ENCODE measurements at places on chromosomes 3 and 15.

- no peak for DNase-seq
Observed at GRCh38 chr15:71042356-71042922, 72.8 kb upstream of the THSD4 start.

DNA sequence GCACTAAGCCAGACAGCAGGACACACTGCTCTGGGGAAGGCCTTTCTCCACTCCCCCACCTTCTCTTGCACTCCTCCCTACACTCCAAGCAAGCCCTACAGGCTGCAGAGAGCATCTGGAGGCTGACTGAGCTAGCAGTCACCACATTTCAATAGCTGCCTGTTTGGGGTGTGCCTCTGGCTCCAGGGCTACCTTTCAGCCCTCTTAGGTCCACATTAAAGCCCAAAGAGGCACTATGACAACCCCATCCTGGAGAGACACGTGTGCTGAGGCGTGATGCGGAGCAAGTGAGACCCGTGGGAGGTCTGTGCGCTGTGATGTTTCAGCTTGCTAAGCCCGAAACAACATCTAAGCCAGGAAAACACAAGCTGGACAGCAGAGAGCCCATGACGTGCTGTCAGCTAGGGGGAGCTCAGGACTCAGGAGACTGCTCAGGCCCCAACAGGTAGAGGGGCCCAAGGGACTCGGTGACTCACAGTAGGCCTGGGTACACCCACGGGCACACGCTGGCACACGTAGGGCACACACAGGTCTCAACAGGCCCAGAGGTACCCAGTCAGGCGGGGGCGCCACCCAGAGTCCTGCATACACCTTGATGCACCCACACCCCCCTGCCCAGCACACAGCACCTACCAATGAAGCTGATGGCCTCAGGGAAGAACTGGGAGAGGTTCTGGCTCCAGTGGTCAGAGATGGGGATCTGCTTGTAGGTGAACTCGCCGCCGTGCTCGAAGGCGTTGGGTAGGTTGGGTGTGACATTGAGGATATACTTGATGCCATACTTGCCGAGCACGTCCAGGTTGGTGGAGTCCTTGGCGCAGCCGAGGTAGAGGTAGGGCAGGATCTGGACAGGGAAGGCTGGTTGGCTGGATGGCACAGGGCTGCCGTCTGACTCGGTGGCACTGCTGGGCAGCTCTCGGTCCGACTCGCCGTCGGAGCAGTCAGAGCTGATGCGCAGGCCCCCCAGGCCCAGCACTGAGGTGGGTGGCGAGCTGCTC lies 2.8 kb downstream of the DUSP7 start:
- DNase-seq = no peak

DNA sequence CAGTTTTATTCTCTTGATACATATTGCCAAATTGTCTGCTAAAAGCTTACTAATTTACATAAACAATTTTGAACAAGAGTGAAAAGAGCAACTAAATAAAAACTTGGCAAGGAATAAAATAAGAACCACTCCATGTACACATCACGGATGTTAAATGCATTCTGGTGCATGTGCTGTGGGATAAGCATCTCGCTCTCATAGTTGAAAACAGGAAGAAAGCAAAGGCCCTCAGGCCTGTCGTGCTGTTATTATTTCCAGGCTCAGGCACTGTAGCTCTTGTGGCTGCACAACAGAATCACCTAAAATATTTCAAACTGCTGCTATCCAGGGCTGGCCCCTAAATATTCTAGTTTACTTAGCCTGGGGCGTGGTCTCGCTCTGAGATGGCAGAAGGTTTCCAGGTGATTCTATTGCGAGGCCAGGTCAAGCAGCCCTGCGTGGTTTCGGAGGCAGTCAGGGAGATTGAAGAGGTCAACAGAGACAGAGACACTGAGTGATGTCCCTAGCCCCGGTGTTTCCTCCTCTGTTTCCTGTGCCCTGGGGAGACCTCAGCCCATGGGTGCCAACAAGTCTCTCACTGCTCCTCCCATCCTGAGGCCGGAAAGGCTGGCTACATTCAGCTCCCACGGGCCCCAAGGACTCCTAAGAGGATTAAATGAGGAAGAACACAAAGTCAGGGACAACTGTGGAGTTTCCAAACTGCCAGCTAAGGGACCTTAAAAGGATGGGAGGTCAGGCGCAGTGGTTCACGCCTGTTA lies 18.2 kb upstream of the PDIA5 start:
- no peak for DNase-seq

- no peak for DNase-seq
Observed at GRCh38 chr15:81030301-81030750, 29.6 kb downstream of the TLNRD1 start.

DNA sequence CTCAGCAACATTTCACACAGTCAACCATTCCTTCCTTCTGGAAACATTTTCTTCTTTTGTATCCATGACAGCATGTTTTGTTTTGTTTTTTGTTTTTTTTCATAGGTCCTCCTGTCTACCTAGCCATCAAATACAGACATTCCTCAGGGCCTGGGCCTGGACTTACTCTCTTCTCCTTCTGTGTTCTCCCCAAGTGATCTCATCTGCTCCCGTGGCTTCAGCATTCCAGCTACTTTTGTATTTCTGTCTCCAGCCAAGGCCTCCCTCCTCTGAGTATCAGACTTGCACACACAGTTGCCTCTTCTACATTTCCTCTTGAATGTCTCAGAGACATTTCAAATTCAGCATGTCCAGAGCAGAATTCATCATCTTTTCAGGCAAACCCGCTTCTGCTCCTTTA lies 82.4 kb downstream of the HCN4 start:
- DNase-seq = no peak

DNA sequence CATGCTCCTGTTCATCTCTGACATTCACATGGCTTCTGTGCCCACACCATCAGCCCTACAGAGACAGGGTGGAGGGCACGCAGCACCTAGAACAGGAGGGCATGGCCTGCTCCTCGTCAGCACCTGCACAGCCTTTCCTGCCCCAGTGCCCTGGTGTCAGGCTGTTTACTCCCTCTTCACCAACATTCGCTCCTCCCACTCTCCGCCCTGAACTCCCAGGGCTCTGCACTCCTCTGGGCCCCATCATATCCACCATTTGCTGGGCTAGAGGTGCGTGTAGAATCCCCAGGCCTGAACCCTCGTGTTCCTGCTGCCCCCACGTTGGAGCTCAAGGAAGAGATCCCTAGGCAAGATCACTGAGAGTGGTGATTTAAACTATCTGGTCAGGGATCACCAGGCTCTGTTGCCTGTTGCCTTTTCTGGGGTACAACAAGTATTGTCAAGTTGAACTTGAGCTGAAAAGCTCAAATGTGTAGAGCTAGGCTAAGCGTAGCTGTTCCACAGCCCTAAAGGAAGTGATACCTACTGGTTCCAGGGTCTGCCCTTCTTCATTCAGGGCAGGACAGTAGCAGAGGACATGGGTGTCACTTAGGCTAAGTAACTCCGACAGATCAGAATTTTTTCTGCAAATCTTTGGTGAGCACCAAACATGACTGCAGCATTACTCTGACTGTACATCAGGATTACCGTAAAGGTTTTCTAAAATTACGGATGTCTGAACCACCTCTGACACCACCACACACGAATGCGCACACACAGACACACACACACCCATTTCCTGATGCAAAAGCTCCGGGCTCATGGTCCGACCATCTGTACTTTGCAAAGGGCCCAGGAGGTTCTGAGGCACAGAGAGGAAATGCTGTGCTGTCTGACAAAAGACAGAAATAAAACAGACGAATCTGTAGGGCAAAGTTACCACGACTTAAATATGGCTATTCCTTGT lies 43.7 kb upstream of the GNB5 start:
- DNase-seq = no peak

GRCh38 chr3:119305286-119305685 lies 11.1 kb downstream of the ARHGAP31 start:
- no peak for DNase-seq

DNA sequence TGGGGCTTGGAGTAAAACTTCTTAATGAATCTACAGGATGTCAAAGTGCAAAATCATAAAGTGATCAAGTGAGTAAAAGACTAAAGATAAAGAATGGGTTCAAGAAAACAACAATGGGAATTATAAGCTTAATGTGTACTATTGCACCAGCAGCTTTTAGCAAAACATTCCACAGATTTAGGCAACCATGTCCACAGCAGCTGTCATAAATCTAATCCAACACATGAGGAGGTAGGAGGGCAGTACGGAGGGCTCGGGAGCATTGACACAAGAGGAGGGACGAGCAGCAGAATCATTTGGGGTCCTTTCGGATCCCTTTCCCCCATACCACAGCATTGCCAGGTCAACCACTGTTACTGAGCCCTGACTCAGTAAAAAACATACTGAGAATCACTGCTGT lies 464.3 kb upstream of the WNT5A start:
- no peak for DNase-seq

DNA sequence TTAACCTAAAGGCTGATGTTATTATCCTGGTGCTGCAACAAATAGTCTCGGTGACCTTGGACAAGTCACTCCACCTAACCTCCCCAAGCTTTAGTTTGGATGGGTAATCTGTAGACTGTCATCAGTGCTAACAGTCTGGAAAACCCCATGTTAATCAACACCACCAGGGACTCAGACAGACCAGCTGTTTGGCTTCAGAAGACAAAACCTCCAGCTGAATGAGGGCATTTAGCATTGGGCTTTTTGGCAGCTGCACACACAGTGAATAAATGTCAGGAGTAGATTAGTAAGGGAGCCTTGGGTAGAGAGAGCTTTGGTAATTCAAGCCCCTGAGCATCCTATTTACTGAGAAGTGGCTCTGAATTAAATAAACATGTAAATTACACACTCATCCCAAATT lies 24.9 kb upstream of the C3orf80 start:
- no peak for DNase-seq

DNA sequence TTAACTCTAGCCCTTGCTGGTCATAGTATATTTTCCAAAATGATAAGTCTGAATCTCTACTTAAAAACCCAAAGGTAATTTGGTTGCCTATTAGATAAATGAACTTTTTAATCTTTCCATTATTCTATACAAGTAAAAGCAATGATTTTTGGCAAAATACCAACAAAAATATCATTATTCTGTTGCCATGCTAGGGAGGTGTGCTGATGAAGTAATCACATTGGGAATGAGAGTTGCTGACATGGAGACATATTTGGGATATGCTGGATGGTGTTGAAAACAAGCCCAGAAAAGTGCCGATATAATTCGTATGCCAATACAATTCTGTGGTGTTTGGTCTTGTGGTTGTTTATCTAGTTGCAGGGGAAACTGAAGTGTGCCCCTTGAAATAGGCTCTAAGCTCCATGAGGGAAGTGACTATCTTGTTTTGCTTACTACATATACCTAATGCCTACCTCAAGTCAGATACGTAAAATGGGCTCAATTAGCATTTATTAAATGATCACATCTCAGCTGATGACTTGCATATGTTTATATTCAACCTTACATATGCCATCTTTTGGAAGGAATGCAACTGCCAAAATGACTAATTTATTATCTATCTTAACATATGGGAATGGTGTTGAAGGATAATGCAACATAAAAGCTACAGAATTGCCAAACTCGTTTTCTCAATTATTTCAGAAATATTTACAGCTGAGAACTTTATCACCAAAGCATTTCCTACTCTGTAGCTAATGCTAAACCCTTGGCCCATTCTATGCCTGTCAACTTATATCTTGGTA lies 5.8 kb downstream of the TOPBP1 start:
- no peak for DNase-seq

DNA sequence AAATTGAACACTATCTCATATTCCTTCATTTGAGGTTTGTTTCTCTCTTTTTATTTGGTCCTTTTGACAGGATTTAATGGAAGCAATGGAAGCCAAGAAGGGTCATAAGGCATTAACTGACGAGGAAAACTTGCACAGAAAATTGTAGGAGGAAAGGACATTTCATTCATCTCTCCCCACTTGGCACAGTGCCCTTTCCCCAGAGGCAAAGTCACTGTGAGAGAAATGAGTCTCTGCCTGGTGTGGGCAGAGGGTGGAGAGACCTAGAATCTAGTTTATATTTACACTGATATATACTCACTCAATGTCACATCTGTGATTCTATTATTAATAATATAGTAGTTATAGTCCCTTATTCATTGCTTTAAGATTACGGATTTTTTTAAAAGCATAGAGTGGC lies 324.6 kb upstream of the IL12A start:
- DNase-seq = no peak

DNA sequence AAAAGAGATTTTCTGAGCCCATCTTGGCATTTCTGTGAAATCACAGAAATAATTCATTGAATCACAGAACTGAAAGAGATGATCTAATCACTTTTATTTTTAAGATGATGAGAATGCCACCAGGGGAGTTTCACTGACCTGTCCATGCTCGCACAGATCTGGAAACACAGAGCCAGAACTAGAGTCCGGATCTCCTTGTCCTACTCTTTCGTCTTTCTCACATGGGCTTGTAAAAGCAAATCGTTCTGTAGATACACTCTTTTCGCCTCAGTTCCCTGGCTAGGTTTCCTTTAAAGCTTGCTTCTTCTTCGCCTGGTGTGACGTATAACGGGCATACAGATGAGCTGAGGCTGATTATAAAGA lies 122.5 kb upstream of the SPRED1 start:
- DNase-seq = no peak

DNA sequence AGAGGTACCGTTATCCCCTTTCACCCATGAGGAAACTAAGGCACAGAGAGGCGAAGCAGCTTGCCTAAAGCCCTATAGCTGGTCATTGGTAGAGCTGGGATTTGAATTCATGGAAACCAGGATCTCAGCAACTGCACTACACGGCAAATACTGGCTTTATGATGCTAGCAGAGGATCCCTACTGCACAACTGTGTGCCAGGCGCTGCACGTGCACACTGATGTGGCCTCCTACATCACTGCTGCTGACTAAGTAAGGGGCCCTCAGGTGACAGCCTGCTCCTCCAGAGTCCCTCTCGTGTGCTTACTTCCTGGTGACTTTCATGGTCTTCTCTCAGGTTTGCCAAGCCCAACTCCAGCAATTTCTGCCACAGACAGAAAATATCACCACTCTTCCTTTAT lies 3.4 kb upstream of the POLG start:
- DNase-seq = no peak

All from brain pericyte (primary cell).